PC-9 (cell line): ENCODE measurements at places on chromosomes 3 and 15. TPM values are rescaled to one million over a fixed set of nuclear protein-coding genes. Genes with fewer than 3 reads are reported as not detected.

GRCh38 chr15:60975952-60976351, 253.2 kb downstream of the RORA start:
- H3K27me3 ChIP-seq, result no peaks in the 10 kb centered on the region
- no peak for DNase-seq
- no peaks in the 10 kb centered on the region for H3K36me3 ChIP-seq
- H3K27ac ChIP-seq, result no peak overlapping the region

DNA sequence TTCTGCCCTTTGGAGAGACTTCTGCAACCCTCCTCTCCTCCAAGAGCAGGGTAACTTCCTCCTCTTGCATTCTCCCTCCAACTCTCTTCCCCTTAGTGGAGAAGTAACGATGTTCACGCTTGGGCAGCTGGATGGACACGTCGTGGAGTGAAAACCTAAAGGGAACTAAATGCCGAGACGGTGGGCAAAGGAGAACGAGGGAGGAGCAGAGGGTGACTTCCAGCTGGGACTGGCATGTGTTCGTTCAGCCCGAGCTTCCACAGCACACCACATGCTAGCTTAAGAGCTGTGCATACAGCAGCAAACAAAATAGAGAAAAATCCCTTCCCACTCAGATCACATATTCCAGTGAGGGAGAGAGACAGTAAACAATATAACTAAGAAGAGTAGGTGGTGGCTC, 179.8 kb downstream of the SLCO3A1 start:
- H3K4me3 ChIP-seq, result no peak overlapping the region
- no peak overlapping the region for H3K27ac ChIP-seq
- no peaks in the 10 kb centered on the region for H3K36me3 ChIP-seq
- H3K4me1 ChIP-seq, result no peaks in the 10 kb centered on the region

- peaks cover 22% of the 10 kb centered on the region; the same call in 1 of the 2 replicates for H3K27me3 ChIP-seq
- H3K36me3 ChIP-seq, result no peaks in the 10 kb centered on the region
- H3K27ac ChIP-seq, result no peak overlapping the region
- H3K4me1 ChIP-seq, result 0 out of 2 replicates have a peak, but pooled peaks cover 7% of the 10 kb centered on the region
- H3K4me3 ChIP-seq, result peak overlapping the region; percentile 59; the same call in 1 of the 2 replicates
These were observed 120.7 kb downstream of the LMLN start for GRCh38 chr3:198080521-198081384.

DNA sequence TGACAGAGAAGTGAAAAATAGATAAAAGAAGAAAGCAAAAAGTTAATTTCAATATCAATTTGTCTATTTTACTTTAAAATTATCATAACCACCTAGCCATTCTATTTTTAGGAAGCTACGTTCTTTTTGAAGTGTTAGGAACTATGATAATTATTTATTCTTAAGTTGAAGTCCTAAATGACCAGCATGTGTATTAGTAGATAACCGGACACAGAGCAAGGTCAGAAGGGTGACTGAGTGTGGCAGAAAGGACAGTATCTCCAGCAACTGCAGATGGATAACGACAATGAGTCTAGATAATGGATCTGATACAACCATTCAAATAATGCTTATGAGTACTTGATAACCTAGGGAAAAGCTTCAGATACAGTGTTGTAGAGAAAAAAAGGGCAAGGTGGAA, 198.0 kb downstream of the PDE8A start:
- no peaks in the 10 kb centered on the region for H3K27me3 ChIP-seq
- no peak for DNase-seq
- H3K36me3 ChIP-seq, result no peaks in the 10 kb centered on the region
- H3K4me3 ChIP-seq, result no peak overlapping the region
- no peak overlapping the region for H3K27ac ChIP-seq
- H3K4me1 ChIP-seq, result peaks cover 13% of the 10 kb centered on the region

TMEM212 gene
- total RNA-seq, result not detected in 2 replicates

CHRFAM7A gene
- not detected in 2 replicates for total RNA-seq

DNA sequence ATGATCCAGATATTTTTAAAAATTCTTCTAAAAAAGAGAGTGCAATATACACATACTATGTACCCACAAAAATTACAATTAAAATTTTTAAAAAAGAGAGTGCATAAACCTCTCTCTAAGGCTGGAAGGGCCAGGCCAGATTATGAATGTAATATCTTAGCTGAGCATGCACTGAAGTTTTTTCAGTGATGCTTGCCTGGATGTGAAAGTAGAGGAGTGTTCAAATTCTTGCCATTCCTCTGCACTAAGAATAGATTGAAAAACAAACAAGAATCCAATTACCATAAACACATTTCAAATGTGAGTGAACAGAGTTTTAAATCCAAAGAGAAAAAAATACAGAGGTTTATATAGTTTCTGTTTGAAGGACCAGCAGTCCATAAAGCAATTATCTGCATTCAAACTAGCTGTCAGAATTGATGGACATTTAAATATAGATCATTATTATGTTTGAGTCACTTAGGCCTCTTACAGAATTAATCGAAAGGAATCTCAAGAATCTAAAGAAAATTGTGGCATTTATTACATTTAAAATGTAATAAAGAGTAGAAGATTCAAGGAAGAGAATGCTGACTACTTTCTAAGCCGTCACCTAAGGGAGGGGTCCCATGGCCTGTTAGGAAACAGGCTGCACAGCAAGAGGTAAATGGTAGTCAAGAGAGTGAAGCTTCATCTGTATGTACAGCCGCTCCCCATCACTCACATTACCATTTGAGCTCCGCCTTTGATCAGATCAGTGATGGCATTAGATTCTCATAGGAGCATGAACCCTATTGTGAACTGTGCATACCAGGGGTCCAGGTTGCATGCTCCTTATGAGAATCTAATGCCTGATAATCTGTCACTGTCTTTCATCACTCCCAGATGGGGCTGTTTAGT, 159.3 kb upstream of the MDFIC2 start:
- H3K4me3 ChIP-seq, result no peak overlapping the region
- H3K36me3 ChIP-seq, result no peaks in the 10 kb centered on the region
- no peak for DNase-seq
- no peak overlapping the region for H3K27ac ChIP-seq
- H3K27me3 ChIP-seq, result no peaks in the 10 kb centered on the region

DNA sequence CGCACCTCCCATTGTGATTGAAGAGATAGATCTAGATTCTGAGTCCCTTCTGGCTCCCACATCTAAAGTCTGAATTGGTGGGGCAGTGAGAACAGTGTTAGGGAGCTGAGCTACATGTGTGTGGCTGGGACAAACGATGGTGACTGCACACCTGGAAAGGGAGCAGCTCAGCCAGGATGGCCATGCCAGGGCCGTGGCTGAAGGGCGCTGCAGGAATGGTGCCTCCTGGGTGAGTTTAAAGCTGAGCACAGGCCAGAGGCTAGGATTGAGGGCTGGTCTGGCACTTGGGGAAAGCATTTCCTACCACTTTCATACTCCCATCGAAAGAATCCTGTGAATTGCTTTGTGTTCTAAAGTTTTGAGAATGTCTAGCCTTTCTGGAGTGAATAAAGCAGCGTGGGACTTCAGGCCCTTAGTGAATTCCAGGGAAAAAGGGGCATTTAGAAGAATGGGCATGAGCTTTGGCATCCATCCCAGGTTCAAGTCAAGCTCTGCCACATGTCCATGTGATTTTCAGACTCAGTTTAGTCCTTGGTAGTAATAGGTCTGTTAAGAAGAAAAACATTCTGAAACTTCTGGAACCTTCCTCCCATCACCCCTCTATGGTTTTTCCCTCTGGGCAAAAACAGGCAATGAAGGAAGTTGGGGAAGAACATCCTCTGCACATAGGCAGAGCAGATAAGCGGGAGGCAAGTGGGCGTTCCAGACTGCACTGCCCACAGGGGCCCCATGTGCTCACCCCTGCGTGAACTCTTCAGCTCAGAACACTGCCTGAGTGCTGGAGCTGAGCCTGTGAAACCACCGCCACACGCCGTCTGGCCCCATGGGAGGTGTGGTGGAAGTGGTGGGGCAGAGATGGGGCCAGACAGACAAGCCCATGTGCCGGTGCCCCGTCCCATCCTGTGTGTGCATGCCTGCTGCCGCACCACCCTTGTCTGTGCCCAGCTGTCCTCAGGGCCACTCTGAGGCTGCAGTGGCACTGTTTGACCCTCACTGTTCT, 12.9 kb upstream of the CPNE9 start:
- no peak for DNase-seq
- no peak overlapping the region for H3K27ac ChIP-seq
- H3K27me3 ChIP-seq, result no peaks in the 10 kb centered on the region
- H3K4me1 ChIP-seq, result no peaks in the 10 kb centered on the region

DNA sequence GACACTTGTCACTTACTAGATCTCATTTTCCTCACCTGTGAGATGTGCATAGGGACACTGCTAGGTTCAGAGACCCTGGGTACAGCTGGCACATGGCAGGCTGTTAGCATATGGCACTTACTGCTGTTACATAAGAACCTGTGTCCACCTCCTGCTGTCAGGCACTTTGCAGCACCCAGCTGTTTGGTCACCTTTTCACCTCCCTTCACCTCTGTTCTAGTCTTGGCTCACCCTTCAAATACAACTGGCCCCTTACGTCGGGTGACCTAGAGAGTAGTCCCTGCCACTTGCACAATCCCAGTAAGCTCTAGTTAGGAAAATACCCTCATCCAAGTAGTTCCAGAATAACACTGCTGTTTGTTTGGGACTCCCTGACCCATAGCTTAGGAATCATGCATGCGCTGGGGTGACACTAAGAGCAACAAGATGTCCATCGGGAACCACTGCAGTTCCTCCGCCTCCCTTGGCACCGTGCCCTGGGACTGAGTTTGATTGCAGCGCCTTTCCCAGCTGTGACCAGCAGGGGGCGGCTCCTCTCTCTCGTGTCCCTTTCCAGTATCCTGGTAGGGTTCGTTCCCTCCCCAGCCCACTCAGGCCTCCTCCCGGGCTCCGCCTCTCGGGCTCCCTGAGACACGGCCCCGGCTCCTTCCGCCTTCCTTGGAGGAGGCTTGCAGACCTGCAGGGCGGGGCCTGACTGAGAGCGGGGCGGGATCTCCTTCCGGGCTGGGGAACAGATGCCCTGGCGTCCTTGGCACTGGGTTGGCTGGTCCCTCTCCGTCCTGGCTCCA, 78.6 kb downstream of the ABHD5 start:
- H3K27me3 ChIP-seq, result no peaks in the 10 kb centered on the region
- H3K4me3 ChIP-seq, result peak overlapping the region; percentile 34; the same call in 1 of the 2 replicates
- DNase-seq, result peak; percentile 99
- H3K36me3 ChIP-seq, result no peaks in the 10 kb centered on the region
- H3K27ac ChIP-seq, result peak overlapping the region; percentile 90

- H3K27me3 ChIP-seq, result no peaks in the 10 kb centered on the region
- H3K4me1 ChIP-seq, result peaks cover 90% of the 10 kb centered on the region
- DNase-seq, result peak; percentile 82
- peak overlapping the region; percentile 13; the same call in 1 of the 2 replicates for H3K4me3 ChIP-seq
- peak overlapping the region; percentile 96 for H3K27ac ChIP-seq
These were observed 46.3 kb downstream of the LIMD1 start for GRCh38 chr3:45640724-45641361.

IGDCC3 gene
- 0.22 and 0.38 TPM in 2 replicates for total RNA-seq

- DNase-seq, result no peak
- no peaks in the 10 kb centered on the region for H3K27me3 ChIP-seq
- H3K36me3 ChIP-seq, result no peaks in the 10 kb centered on the region
- no peak overlapping the region for H3K27ac ChIP-seq
These were observed 28.6 kb upstream of the VEPH1 start for GRCh38 chr3:157531771-157532170.

DNA sequence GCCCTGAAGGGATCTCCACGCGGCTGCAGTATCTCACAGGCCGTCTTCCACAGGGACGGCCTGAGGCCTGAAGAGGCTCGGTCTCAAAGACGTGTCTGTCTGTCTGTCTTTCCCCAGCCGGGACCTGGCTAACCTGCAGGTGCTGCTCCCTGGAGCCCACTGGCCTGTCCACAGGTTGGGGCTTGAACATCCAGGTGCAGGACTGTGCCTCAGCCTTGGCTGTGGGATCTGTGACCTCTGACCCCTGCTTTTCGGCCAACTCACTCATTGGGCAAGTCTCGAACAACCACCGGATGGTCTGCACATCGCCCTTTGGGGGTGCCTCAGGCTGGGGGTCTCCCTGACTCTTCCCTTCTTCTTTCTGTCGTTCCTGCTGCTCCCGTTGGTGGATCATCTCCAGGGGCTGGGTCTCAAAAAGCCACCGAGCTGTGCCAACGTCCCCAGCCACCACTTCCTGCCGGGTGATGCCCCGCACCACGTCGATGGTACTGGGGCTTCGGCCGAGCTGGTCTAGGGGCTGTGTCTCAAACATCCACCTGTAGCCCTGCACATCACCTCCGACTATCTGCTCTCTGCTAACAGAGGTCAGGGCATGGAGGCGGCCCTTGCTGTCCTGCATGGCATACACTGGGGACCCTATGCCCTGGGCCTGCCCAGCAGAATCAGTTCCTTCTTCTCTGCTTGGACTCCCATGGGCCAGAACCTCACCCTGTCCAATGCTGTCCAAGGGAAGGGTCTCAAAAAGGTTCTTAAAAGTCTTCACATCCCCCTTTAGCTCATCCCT, 4.8 kb downstream of the XIRP1 start:
- no peaks in the 10 kb centered on the region for H3K36me3 ChIP-seq
- H3K4me3 ChIP-seq, result no peak overlapping the region
- H3K27me3 ChIP-seq, result no peaks in the 10 kb centered on the region
- no peaks in the 10 kb centered on the region for H3K4me1 ChIP-seq
- no peak for DNase-seq

PIGB gene
- 12.2 and 17.1 TPM in 2 replicates for total RNA-seq

DNA sequence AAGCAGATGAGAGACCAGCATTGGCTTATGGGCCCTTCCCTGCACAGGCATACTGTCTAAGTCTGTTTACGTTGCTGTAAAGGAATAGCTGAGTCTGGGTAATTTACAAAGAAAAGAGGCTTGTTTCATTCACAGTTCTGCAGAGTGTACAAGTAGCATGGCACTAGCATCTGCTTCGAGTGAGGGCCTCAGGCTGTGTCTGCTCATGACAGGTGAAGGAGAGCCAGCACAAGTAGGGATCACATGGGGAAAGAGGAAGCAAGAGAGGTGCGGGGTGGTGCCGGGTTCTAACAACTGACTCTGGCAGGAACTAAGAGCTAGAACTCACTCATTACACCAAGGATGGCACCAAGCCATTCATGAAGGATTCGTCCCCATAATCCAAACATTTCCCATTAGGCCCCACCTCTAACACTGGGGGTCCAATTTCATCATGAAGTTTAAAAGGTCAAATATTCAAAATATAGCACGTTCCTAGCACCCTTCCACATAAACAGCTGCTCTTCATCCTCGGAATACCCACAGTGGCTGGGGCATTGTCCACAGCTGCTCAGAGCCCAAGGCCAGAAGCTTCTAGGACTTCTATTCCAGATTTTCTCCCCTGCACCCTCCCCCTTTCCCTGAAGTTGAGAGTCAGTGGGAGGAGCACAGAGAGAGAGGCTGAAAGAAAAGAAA, 5.6 kb downstream of the RTP3 start:
- no peak overlapping the region for H3K4me3 ChIP-seq
- H3K27me3 ChIP-seq, result no peaks in the 10 kb centered on the region
- H3K4me1 ChIP-seq, result no peaks in the 10 kb centered on the region
- DNase-seq, result no peak
- no peaks in the 10 kb centered on the region for H3K36me3 ChIP-seq

DNA sequence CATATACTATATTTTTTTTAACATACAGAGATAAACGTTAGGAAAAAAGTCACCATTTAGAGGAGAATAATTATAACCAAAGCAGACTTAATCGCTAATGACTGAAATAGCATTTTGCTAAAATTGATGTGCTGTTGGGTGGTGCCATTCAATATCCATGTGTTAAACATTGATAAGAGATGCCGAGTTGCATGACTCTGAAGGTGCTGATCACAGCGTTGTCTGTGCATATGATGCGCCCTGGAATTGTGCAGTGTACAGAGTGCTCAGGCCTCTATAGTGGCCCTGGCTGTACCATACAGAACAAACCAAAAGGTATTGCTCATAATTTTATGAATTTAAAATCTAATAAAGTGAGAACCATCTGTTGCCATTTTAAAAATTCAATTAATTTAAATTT, 168.3 kb downstream of the MEIS2 start:
- H3K4me1 ChIP-seq, result no peaks in the 10 kb centered on the region
- no peaks in the 10 kb centered on the region for H3K27me3 ChIP-seq
- no peak overlapping the region for H3K4me3 ChIP-seq
- DNase-seq, result no peak
- H3K36me3 ChIP-seq, result 0 out of 2 replicates have a peak, but pooled peaks cover 6% of the 10 kb centered on the region
- no peak overlapping the region for H3K27ac ChIP-seq

ECE2 gene
- not detected in 2 replicates for total RNA-seq

ARPP21 gene
- not detected in 2 replicates for total RNA-seq
